Sigmoid colon (tissue), 7 donors: ENCODE measurements at places on chromosomes 3 and 15.

DNA sequence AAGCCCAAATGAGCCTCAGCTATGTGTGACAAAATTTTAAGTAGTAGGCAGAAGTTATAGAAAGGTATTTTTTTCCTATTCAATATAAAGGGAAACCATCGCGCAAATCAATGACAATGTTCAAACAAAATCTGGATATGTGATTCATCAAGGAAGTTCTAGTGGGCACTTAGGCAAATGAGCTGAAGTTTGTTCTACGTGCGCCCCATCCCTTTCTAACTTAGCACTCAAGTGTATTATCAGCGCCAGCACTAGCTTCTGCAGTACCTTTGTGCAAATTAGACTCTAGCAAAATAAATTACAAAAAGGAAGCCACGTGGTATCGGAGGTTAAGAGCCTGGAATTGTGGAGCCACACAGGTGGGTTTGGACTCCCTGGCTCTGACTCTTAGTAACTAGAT, 91.1 kb downstream of the TBL1XR1 start:
- H3K4me1 ChIP-seq = peaks cover 37% of the 10 kb centered on the region
- no peaks in the 10 kb centered on the region for H3K36me3 ChIP-seq
- no peak overlapping the region for H3K4me3 ChIP-seq
- no peaks in the 10 kb centered on the region for H3K27me3 ChIP-seq

- H3K4me1 ChIP-seq = no peaks in the 10 kb centered on the region
- H3K27ac ChIP-seq = no peak overlapping the region
- H3K4me3 ChIP-seq = no peak overlapping the region
- no peaks in the 10 kb centered on the region for H3K27me3 ChIP-seq
- no peak for DNase-seq
Measured at GRCh38 chr15:56337084-56337725, 28.0 kb upstream of the TEX9 start.

- H3K4me3 ChIP-seq = no peak overlapping the region
- no peak for DNase-seq
- H3K27ac ChIP-seq = no peak overlapping the region
- no peaks in the 10 kb centered on the region for H3K27me3 ChIP-seq
- no peaks in the 10 kb centered on the region for H3K4me1 ChIP-seq
Measured at GRCh38 chr3:144866476-144866875, 894.9 kb downstream of the DIPK2A start.

- peaks cover 22% of the 10 kb centered on the region for H3K4me1 ChIP-seq
- no peak overlapping the region for H3K4me3 ChIP-seq
- H3K36me3 ChIP-seq = no peaks in the 10 kb centered on the region
- DNase-seq = no peak
- H3K27me3 ChIP-seq = no peaks in the 10 kb centered on the region
Measured at GRCh38 chr15:91023720-91024119, 1.3 kb upstream of the VPS33B start.

DNA sequence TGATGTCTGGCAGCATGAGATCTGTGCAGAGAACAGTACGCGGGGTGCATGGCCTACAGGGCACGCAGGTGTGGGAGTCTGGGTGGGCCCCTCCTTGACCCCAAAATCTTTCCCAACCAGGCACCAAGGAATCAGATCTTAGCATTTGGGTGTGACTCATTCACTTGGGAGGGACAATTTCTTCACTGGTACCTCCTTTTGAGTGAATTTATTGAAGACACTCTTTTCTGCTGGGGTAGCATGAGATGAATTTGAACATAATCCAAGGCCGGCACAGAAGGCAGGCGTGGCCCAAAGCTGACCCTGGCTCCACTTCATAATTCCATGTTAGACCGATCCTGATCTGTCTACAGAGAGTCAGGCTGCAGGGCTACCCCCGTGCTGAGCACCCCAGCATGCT, 30.6 kb upstream of the CDV3 start:
- H3K27me3 ChIP-seq = no peaks in the 10 kb centered on the region
- H3K4me3 ChIP-seq = no peak overlapping the region
- H3K27ac ChIP-seq = no peak overlapping the region
- H3K4me1 ChIP-seq = no peaks in the 10 kb centered on the region
- DNase-seq = no peak
- no peaks in the 10 kb centered on the region for H3K36me3 ChIP-seq

DNA sequence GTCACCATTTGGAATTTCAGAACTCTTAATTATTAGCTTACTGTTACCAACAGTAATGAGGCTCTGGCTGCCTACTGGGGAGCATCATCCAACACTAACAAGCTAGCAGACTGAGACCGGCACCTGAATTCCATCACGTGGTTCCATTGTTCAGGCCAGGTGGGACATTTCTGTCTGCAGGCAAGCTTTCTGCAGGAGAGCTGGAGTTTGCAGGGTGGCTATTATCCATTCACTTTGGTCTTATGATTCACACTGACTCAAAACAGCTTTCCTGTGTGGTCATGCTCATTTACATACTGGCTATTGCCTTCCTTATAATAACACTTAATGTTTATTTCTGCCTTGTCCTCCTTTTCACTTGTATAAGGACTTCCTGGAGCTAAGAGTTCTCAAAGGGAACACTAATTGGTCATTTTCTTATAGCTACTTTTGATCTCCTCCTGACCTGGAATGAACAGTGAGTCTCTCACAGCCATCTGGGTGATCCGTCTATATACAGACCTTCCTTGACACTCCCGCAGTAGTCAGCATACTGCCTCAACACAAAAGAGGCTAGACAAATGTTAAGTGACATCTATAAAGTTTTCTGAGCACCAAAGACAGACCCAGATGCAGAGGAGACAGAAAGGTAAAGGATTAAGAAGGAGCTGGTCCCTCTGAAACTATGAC, 695.4 kb downstream of the FHIT start:
- no peak overlapping the region for H3K27ac ChIP-seq
- H3K36me3 ChIP-seq = no peaks in the 10 kb centered on the region
- H3K27me3 ChIP-seq = no peaks in the 10 kb centered on the region
- no peak for DNase-seq

- H3K4me1 ChIP-seq = peaks cover 20% of the 10 kb centered on the region
- DNase-seq = peak; percentile 82
- no peaks in the 10 kb centered on the region for H3K36me3 ChIP-seq
- H3K4me3 ChIP-seq = no peak overlapping the region
- H3K27ac ChIP-seq = peak overlapping the region; percentile 50
Measured at GRCh38 chr3:73727117-73727821, 102.5 kb upstream of the PDZRN3 start.

- DNase-seq = no peak
- no peaks in the 10 kb centered on the region for H3K36me3 ChIP-seq
- no peaks in the 10 kb centered on the region for H3K27me3 ChIP-seq
- peaks cover 9% of the 10 kb centered on the region for H3K4me1 ChIP-seq
- H3K27ac ChIP-seq = no peak overlapping the region
Measured at GRCh38 chr3:171363202-171363601, 97.0 kb downstream of the TNIK start.

- H3K4me3 ChIP-seq = peak overlapping the region; percentile 59
- peaks cover 8% of the 10 kb centered on the region for H3K4me1 ChIP-seq
- H3K27me3 ChIP-seq = no peaks in the 10 kb centered on the region
- H3K27ac ChIP-seq = peak overlapping the region; percentile 60
Measured at GRCh38 chr15:59104602-59104911, 389 bp upstream of the CCNB2 start.

DNA sequence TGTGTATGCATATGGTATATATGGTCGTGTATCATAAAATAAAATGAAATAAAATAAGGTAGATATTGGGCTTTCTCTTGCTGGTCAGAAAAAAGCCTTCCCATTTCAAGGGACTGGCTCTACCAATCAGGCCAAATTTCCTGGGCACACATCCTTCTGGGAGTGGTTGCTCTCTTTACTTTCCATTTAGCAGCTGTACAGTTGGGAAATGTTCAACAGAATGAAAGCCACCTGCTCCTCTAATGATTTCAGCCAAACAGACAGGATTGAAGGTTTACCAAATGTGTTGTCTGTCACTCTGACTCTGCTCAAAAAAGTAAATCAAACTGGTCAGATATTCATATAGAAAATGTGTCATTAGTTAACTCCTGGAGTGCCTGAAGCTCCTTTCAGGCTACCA, 380.4 kb downstream of the ROBO2 start:
- no peak overlapping the region for H3K27ac ChIP-seq
- H3K27me3 ChIP-seq = no peaks in the 10 kb centered on the region
- H3K4me3 ChIP-seq = no peak overlapping the region
- H3K4me1 ChIP-seq = no peaks in the 10 kb centered on the region

DNA sequence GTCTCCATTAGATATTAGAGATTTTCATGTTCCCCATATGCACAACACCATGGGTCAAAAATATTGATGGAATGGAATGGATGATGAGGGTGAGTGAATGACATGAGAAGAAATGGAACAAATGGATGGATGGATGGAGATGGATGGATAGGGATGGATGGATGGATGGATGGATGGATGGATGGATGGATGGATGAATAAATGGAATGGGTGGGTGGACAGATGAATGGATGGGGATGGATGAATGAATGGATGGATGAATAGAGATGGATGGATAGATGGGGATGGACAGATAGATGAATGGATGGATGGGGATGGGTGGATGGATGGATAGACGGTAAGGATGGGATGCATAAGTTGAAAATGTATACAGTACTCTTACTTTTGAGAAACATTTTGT, 18.6 kb downstream of the CFAP92 start:
- DNase-seq = no peak
- H3K4me1 ChIP-seq = peaks cover 16% of the 10 kb centered on the region
- H3K4me3 ChIP-seq = no peak overlapping the region

DNA sequence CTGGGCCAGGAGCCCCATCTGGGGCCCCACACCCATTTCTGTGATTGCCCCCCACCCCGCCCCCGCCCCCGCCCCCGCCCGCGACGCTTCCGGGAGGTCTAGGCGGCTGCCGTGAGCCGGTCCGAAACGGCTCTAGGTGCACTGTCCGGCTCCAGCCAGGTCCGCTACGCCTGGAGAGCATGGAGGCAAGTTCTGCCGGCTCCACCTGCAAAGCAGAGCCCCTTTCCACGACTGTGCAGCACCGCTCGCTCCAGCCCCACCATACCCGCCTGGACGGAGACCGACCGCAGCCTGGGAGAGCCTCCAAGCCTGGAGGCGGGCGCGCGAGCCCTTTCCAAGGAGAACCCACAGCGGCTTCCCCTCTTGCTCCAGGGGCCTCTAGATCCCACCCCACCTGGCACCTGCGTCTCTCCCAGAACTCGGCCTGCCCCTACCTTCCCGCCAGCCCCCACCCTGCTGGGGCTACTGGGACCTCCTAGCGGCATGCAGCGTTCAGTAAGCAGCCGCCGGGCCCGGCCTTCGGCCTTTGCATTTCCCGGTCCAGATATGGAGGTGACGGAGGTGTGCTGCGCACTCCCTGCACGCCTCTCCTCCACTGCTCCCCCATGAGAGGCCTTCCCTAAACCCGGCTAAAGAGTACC, 66.2 kb downstream of the KLF13 start:
- DNase-seq = peak; percentile 73
- peak overlapping the region; percentile 78 for H3K27ac ChIP-seq
- H3K27me3 ChIP-seq = no peaks in the 10 kb centered on the region
- H3K36me3 ChIP-seq = no peaks in the 10 kb centered on the region
